ENCODE measurements at places on chromosomes 3 and 15.

GRCh38 chr3:5343459-5343858, 156.0 kb downstream of the EDEM1 start:
- no peak for DNase-seq

GRCh38 chr3:58693940-58694850, 27.6 kb upstream of the FAM3D start:
- DNase-seq = no peak

DNA sequence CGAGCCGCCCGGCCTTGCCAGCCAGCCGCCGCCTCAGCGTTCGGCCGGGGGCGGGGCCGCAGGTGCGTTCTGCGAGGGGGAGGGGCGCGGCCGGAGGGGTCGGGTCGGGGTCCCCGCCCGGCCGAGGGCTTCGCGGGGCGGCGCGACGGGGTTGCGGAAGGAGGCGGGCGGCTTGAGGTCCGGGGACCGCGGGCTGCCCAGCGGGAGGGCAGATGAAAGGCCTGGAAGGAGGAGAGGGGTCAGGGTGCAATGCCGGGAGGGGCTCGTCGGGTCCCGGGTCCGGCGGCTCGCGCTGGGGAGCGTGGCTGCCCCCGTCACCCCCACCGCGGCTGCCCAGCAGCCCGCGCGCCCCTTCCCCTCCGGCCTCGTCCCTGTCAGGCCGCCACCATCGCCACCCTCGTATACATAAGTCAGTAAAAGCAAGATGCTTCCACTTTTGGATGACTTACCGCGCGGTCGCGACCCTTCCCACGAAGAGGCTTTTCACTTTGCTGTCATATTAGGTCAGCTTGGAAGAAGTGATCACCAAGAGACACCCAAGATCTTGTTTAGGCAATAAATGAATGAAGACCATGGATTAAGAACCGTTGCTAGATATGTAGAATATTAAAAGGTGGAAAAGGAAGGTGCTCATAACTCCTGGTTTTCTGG, 620 bp upstream of the ANP32A start:
- peak; percentile 12 for DNase-seq

DNA sequence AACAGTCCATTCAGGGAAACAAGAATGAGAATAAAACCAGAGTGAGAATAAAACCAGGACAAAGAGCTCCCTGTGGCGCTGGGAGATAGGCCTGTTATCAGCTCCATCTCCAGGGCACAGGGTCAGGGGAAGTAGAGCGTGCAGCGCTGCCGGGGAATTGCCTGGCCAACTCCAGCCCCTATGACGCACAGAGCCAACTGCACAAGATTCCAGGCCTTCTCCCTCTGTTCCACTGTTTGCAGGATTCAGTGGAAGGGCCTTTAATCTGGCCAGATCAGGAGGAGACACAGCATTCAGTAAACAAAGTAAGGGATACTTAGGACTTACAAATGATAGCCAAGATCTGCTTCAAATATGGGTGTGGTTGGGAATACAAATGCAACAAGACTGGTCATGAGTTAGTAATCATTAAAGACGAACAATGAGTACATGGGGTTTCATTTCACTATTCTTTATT, 49.4 kb downstream of the ITGB5 start:
- peak; percentile 99 for DNase-seq

GRCh38 chr3:112615989-112616731, 24.8 kb downstream of the CCDC80 start:
- no peak for DNase-seq

DNA sequence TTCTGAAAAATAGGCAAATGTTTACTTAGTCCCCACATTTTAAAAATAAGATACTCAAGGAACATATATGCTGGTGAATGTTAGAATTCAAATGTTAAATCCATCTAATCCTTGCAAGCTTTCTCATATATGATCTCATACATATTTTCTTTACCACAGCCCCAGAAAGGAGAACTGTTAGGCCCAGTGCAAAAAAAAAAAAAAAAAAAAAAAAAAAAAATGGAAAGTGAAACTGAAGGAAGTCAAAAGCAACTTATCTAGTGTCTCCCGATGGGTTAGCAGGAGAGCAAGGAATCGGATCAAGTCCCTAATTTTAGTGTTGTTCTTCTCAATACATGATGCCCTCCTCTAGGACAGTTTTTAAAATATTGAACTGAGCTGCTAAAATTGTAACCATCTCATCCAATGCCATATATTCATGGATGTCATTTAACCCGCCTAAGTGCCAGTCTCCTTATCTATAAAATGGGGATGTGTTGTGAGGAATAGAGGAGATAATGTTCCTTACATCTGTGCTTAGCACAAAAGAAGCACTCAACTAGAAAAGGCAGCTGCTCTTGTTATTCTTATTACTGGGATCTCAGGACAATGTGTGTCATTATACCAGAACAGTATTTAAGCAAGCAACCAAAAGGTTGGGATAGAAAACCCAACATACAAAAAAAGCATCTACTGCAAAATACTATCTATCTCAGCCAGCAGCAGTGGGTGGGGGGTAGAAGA, 279.7 kb downstream of the MAGI1 start:
- peak; percentile 52 for DNase-seq

DNA sequence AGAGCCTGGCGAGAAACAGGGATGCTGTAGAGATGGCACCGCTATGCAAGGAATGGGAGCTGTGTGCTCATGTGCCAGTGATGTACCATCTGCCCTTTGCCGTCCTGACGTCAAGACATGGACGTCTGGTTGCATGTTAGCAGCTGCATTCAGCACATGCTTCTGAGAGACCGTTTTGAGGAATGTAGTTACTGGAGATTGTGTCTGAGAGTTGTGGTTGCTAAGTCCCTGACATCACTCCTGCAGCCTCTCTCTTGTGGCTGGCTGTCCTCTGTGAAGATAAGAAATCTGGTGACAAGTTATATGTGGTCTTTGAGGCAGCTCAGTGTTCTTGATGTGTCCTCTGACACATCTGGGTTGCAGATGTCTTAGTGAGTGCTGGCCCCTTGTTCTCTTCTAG, 165.1 kb downstream of the APBA2 start:
- peak; percentile 43 for DNase-seq

DNA sequence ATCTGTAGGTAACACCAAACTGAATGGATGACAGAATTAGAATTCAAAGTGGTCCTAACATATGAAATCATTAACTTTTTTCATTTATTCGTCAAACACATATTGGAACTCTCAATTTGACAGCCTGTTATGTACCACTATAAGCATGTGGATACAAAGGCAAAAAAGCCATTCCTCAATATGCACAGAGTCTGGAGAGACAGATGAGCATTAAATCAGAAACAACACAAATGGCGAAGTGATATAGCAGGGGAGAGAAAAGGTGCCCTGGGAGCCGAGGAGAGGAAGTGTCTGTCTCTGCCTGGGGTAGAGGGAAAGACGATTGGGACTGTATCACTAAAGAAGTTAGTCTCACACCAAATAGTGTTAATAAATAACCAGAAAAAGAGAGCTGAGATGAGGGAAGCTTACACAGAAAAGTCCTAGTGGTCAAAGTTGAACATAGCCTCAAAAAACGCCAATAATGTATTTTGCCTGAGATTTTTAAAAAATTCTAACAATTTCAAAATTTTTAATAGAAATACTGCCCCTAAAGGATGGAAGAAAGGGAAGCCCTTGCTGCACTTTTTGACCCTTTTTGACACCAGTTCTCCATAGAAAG, 417.5 kb downstream of the TUSC7 start:
- DNase-seq = no peak

- no peak for DNase-seq
Observed at GRCh38 chr3:13144163-13145023, 71.2 kb upstream of the IQSEC1 start.

GRCh38 chr15:64896371-64897069, 15.2 kb upstream of the ANKDD1A start:
- no peak for DNase-seq

GRCh38 chr3:179642871-179643270, 10.0 kb upstream of the USP13 start:
- DNase-seq = no peak

GRCh38 chr3:173617490-173617889, 219.9 kb downstream of the NLGN1 start:
- DNase-seq = no peak
